ENCODE measurements at places on chromosomes 2 and 18.

- no peak for DNase-seq
Observed at GRCh38 chr18:9428301-9428706, 47.0 kb upstream of the RALBP1 start.

DNA sequence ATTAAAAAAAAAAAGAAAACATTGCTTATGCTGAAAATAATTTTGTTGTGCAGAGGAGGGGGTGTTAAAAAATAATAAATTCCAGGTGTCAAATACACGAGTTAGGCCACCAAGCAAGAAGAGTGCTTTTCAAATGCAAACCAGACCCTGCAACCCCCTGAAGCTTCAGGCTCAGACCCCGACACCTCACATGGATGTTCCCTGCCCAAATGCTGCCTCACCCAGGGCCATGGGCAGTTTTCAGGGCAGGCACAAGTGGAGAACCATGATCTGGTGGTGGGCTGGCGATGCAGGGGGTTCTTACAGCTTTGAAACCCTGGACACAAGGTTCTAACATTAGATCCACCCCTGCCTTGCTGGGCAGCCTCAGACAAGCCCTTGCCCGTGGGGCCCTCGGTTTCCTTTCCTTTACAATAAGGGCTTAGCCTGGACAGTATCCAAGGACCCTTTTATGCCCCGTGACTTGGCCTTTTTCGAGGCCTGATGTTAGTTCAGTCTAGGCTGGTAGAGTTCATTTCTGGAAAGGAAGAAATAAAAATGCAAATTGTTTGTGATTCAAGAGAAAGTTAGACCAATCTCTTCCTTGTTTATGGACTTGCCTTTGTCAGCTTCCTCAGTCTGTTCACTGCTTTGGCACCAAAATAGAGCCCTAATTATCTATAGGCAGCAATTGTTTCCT lies 168.7 kb downstream of the DDX1 start:
- DNase-seq = no peak

GRCh38 chr18:13572148-13572547 lies 154.2 kb downstream of the FAM210A start:
- DNase-seq = no peak

DNA sequence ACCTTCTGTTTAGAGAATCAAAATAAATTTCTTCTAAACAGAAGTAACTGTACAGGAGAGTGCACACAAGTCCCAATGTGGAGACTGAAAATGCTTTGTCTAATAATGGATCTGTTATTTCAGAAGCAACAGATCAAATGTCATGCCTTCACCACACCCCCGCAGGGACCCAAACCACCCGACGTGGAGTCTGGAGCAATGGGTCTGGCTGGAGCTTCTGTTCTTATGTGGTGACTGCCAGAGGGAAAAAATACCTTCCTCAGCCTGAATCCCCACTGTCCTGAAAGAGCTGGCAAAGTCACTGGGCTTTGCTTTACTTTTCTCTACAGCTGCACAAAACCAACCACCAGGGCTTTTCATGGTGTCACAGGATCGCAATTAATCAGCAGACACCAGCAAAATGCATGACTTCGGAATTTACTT lies 119.0 kb upstream of the ZFP36L2 start:
- no peak for DNase-seq

DNA sequence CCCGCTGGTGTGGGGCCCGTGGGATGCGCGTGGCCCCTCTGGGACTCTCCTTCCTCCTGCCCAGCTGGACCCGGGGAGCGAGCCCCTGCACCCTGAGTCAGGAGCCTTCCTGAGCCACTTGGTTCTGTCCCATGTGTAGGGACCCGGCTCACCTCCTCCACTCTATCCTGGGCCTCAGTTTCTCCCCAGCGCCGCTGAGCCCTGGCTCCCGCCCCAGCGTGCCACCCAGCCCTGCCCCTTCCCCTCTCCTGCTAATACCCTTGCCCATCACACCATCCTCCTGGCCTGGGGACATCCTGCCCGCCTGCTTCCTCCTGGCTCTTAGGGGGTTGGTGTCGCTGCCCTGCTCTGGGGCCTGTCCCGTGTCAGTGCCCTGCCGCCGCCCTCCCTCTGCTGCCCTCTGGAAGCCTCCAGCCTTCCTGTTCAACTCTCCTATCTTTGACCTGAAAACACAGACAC lies 24.8 kb downstream of the GPC1 start:
- no peak for DNase-seq

GRCh38 chr2:80396276-80396675 lies 91.7 kb upstream of the LRRTM1 start:
- no peak for DNase-seq

GRCh38 chr2:234404957-234405356 lies 91.9 kb downstream of the ARL4C start:
- DNase-seq = no peak

GRCh38 chr18:49893036-49893435 lies 79.7 kb upstream of the ACAA2 start:
- DNase-seq = no peak

GRCh38 chr2:55296393-55296792 lies 27.4 kb upstream of the MTIF2 start:
- DNase-seq = no peak

- DNase-seq = no peak
Observed at GRCh38 chr2:120856421-120856862, 120.8 kb downstream of the GLI2 start.

DNA sequence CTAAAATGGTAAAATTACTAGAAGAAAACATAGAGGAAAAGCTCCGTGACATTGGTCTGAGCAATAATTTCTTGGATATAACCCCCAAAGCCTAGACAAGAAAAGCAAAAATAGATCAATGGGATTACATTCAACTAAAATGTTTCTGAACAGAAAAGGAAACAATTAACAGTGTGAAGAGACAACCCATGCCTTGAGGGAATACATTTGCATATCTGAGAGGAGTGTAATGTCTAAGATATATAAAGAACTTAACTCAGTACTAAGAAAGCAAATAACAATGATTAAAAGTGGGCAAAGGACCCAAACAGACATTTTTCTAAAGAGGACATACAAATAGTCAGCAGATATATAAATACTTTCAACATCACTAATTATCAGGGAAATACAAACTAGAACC lies 206.2 kb downstream of the VAPA start:
- no peak for DNase-seq

GRCh38 chr2:71756280-71756906 lies 303.0 kb downstream of the DYSF start:
- no peak for DNase-seq

GRCh38 chr2:190791347-190791975 lies 89.2 kb upstream of the GLS start:
- DNase-seq = no peak

GRCh38 chr18:80097201-80097600 lies 11.9 kb upstream of the ADNP2 start:
- no peak for DNase-seq

GRCh38 chr2:132426033-132426432 lies 9.4 kb downstream of the GPR39 start:
- DNase-seq = no peak

DNA sequence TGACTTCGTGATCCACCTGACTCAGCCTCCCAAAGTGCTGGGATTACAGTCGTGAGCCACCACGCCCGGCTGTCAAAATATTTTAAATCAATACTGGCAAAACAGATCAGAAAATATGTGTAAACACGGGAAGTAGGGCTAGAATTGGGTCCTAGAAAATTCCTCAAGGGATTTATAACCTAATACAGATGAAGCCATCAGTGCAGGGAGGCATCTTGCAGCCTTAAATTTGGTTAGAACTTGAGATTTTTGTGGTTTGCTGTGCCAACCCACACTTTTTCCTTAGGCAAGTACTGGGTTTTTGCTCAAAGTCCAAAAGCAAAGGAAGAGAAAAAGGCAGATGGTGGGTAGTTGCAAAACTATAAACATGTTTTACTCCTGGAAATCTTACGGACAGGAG lies 33.7 kb upstream of the NFE2L2 start:
- no peak for DNase-seq

- DNase-seq = no peak
Observed at GRCh38 chr18:45049578-45050319, 369.1 kb downstream of the SETBP1 start.

DNA sequence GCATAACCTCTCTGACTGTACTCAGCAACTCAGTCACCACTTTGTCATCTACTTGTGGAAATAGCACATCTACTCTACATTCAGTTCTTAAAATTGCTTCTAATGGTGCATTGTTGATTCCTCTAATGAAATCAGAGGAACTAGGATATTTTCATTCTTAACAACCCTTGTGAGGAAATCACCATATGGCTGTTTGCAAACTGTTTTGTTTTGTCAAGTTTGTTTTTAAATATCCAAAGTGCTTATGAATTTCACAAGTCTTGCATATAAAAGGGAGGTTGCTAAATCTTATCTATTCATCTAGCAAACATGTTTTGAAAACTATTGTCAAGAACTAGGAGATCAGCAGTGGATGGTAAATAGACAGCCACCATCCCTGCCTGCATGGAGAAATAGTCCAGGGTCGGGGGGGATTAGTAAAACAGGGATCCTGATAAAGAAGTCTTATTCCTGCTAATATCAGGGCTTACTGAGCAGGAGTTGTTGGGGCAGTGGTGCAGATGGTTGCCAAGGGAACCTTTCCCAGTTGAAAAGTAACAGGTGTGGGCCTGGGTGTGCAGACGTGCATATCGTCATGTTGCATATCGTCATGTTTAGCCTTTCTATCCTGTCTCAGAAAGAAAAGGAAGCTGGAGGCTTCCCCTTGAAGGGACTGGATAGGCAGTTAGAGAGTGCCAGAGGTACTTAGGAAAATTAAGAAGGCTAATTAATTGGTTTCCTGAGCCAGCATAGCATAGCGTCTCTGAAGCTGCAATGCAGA lies 7.5 kb upstream of the MYO3B start:
- DNase-seq = no peak

- no peak for DNase-seq
Observed at GRCh38 chr2:168167511-168168263, 79.7 kb downstream of the STK39 start.

DNA sequence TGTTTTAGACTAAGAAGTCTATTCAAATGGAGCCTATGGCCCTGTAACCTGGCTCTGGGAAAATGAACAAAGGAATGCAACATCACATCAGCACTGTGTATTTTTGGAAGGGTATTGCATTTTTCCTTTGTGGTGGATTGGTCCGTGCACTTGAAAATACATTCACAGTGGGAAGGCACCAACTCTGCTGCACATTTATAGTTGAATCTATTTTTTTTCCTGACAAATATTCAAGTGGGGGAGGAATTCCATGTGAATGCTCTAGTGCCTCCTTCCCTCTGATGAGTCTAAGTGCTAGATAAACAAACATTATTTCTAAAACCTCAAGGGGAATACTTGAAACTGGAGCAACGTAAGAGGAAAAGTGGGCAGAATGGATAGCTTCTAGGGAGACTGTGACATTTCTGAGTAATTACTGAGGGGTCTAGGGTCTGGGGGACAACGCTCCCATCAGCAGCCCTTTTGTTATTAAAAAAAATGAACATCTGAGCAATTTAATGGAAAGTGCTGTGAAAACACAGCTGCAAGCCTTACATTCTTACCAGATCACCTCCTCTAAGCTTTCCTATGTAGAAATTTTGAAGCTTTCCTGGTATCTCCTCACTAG lies 208.2 kb downstream of the SLC8A1 start:
- no peak for DNase-seq

- no peak for DNase-seq
Observed at GRCh38 chr2:214560176-214560575, 149.3 kb downstream of the VWC2L start.

DNA sequence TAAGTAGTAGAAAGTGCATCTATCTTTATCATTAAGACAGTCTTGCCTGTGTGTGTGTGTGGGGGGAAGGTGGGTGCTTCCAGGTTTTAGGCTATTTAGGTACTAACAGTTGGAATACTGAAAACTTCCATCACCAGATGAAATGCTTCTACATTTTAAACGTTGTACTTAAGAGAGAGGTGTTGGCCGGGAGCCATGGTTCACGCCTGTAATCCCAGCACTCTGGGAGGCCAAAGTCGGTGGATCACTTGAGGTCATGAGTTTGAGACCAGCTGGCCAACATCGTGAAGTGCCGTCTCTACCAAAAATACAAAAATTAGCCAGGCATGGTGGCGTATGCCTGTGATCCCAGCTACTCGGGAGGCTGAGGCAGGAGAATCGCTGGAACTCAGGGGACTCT lies 4.0 kb downstream of the NETO1 start:
- DNase-seq = no peak

DNA sequence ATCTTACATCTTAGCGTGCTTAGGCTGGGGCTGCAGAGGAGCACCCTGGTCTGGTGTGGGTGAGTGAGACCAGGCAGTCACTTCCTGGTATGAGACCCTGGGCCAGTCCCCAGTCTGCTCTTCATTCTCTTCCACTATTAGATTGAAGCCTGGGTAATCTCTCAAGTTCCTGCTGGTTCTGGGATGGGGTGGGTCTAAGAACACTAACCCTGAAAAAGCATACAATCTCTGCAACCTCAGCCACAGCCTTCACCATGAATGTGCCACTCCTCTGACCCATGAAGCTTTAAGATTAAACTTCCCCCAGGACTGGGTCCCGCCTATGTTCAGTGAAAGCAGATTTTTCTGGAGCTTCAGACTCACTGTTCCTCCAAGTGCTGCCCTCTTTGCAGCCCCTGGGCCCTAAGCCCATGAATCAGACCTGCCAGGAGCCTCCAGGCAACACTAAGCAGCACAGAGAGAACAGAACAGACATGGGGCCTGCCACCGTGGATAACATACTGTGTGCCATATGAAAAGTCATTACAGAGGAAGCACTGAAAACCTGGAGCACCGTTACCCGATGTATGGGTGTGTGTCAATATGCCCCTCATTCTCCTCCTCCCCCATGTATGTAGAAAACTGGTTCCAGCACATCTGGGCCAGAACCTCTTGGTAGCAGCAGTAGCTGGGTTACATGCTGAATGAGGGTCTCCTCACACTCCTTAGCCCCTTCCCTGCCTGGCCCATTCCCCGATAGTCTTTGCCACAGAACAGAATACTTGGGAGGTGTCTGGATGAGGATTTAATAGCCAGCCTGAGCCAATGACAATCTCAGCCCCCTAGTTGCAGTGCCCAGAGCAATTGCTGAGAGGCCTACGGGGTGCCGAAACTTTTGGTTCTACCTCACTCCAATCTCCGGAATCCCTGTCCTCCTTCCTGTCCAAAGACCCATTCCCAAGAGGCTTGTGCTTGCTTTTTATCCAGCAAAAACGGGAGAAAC lies 2.7 kb upstream of the SIX2 start:
- no peak for DNase-seq

- DNase-seq = no peak
Observed at GRCh38 chr2:54855434-54855833, 132.0 kb downstream of the EML6 start.

GRCh38 chr18:697800-698199 lies 14.6 kb downstream of the ENOSF1 start:
- no peak for DNase-seq

GRCh38 chr18:31652877-31653276 lies 31.5 kb downstream of the B4GALT6 start:
- no peak for DNase-seq

DNA sequence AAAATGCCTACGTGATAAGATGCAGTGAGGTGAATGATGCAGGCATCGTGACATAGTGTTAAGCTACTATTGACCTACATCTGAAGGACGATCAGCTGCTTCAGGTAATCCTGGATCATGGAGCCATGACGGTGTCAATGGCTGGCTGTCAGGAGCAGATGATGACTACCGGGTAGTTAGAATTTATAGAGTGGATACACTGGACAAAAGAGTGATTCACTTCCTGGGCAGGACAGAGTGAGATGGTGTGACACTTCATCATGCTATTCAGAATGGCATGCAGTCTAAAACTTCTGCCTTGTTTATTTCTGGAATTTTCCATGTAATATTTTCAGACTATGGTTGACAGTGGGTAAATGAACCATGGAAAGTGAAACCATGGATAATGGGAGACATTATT lies 29.5 kb downstream of the METTL8 start:
- no peak for DNase-seq

- DNase-seq = no peak
Observed at GRCh38 chr2:206790311-206790935, 25.0 kb downstream of the FASTKD2 start.

- no peak for DNase-seq
Observed at GRCh38 chr2:33496150-33496549, 19.7 kb downstream of the RASGRP3 start.

Measured in effector memory CD4-positive, alpha-beta T cell (primary cell).